ENCODE measurements at places on chromosomes 6 and 20.

GRCh38 chr6:35973670-35974222, 50.7 kb downstream of the SLC26A8 start:
- DNase-seq: no peak

- no peak for DNase-seq
Observed at GRCh38 chr20:33411242-33411641, 9.9 kb upstream of the CDK5RAP1 start.

DNA sequence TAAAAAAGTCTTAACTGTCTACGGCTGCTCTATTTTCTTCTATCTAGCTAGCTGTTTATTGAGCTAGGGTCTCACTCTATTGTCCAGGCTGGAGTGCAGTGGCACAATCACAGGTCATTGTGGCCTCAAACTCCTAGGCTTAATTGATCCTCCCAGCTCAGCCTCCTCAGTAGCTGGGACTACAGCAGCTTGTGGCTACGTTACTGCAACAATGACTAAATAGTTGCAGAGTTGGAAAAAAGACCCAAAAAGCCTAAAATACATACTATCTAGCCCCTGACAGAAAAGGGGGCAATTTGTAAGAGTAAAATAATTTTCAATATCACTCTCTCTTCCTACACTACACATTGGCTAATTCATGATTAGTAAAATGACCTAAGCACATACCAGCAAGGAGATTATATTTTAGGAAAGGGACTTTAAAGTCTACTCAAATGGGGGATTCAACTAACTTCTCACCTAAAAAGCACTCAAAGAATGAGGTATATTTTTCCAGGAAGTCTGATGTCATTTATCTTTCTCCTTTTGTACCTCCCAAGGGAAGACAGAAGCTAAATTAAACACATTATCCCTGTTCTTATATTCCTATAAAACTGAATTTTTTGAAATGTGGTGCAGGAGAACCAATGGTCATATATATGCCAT, 82.8 kb downstream of the ZMYND8 start:
- no peak for DNase-seq

GRCh38 chr6:149246691-149247384, 70.7 kb upstream of the TAB2 start:
- no peak for DNase-seq

DNA sequence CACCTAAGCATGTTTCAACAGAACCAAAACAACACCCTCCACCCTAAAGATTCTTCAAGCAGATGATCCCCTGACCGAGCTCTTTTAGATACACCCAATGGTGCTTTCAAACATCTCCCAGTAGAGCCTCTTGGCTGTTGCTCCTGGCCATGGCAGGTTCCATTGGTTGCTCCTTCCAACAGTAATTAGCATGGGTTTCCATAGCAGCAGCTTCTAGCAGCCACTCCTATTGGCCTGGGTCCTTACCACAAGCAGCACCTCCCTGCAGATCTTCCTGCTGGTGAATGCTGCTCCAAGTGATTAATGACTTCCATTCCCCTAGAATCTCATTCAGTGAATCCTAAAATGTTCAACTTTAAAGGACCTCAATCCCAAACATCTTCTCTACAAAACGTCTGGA, 13.9 kb downstream of the CCN2 start:
- DNase-seq: no peak

DNA sequence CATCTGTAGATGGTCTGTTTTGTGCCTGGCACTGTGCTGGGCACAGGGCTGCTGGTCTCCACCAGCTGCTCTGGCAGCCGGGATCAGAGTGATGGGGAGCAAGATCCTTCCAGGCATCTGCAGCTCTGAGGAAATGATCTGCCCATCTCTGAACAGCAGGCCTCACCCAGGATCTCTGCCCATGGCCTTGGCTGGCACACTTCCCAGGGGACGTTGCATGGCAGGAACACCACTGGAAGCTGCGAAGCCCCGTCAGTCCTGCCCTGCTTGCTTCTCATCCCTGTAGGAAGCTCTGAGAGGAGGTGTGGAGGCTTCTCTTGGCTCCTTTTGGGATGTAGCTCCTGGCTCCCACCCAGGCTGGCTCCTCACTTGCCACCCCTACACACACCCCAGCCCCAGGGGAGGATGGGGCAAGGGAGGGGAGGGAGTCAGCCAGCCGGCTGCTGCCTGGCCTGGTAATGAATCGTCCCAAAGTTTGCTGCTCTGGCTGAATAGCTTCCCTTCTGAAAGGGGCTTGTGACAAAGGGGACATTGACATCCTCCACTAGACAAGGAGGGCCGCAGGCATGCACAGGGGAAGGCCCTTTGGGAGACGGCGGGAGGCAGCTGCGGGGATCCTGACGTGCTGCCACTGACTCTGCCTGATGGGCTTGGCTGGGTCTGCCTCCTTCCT, 108.9 kb downstream of the VEGFA start:
- DNase-seq: no peak

DNA sequence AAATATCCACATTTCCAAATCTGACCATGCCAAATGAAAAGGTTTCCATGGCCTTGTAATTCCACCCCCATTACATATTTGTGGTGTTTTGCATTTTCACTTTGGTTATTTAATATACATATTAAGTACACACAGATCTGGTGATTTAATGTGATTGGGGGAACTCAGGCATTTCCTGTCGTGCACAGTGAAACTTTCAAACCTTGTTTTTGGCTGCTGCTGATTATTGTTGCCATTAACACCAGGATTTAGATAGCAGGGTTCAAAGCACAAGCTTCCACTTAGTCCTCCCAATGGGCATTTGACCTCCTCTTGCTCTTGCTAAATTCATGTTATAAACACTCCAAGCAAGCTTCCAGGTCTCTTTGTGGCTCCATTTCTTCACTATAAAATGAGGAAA, 166.5 kb downstream of the SOBP start:
- DNase-seq: no peak

DNA sequence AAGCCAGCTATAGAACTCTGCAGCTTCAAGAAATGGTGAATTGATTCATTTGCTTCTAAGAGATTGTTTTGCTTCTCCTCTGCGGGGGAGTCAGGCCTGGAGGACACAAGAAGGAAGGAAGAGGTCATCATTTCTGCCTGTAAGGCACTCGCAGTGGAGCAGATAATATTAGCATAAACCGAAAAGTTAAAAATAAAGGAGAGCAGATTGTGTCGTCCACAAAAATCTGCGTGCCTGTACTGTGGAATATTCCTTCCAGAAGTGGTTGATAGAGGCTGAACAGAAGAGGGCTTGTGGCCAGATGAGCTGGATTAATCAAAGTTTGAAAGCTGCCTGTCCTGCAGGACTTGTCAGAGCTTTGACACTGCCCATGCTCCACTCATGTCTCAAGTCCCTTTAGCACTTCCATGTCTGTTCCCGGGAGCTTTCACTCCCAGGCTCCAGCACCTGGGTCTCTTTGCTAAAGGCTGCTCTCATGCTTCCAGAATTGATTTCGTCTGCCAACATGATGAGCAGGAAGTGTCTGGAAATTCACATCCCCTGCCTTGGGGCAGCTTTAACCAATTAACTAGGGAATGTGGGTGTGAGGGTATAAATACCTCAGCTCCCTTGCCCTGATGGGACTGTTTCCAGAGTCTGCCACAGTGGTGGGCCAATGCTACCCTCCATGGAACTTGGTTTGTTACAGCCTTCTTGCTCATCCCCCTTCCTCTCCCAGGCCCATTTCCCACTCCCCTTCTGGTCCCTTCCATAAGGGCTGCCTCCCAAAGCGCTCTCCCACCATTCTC, 65.1 kb upstream of the STX16 start:
- no peak for DNase-seq

DNA sequence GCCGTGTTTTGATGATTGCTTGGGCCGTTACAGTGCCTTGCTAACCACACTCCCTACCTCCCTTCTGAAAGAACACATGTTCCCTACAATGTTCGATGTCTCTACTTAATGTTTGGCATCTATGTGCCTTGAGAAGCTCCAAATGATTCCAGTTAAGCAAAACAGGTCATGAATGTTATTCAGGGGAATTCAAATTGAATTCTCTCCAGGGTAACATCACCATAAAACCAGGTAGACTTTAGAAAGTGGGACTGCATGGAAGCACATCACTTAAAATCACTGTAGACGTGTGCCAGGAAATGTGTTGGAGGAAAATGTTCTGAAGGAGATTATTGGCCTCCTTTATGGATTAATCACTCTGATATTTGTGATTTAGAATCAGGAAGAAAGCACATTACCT, 128.1 kb downstream of the ADAT2 start:
- no peak for DNase-seq

DNA sequence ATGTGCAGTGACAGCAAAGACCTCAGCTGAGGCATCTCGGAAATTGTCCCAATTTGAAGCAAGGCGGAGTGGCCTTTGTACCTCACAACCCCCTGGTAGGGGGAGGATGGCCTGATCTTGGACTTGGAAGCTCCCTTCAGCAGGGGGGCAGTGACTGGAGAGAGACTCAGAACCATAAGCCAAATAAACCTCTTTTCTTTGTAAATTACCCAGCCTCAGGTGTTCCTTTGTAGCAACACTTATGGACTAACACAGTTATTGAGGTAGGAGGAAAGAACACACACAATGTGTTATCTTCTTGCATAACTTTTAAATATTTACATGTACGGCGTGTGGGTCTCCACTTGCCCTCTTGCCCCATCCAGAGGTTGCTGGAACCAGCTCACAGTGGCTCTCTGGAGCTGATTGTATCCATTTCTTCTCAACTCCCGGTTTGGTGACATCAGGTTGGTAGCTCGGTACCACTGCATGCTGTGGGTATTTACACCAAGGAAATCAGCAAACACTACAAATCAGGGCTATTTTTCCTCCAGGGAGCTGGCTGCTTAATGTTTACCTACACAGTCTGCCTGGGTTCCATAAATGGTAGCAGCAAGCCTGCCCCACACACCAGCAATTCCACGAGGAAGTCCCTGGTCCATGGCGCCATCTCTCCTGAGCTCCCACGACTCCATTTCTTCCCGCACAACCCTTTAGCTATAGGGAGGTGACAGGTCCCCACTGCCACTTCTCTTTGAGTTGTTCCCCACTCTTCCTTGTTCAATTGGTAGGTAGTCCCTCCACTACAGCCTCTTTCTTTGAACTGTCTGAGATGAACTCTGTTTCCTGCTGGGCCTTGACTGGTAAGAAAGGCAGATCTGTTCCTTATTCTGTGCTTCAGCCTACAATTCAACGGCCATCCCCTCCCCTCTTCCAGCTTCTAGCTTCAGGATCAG, 54.3 kb upstream of the TASP1 start:
- DNase-seq: no peak

GRCh38 chr6:67880939-67881705, 754.0 kb upstream of the ADGRB3 start:
- no peak for DNase-seq

GRCh38 chr6:2503816-2504494, 246.8 kb downstream of the MYLK4 start:
- DNase-seq: no peak

GRCh38 chr20:1618954-1619540, 762 bp downstream of the SIRPB1 start:
- no peak for DNase-seq
